Femur (tissue), 1 donor: ENCODE measurements at places on chromosomes 6 and 20.

- no peak for DNase-seq
Observed at GRCh38 chr6:51152594-51152993, 333.9 kb downstream of the TFAP2B start.

DNA sequence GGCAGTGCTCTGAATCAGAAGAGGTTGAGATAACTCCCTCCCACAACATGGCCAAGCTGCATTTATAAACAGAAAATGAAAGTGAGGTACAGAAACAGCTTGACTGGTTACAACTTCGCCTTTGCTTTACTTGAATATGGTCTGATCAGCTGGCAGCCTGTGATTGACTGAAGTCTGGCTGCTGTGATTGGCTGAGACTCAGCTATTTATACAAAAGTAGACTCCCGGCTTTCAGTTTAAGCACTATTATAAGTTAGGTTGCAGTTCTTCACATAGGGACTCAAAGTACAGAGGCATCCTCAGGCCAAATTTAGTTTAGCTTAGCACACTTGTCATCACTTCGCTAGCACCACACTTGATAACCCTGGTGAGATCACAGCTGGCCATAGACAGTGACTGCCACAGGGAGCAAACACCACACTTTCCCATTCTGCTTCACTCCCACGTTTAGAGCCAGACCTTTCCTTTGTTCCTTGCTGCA is 362.6 kb downstream of the EPM2A start:
- DNase-seq, result peak; percentile 61

DNA sequence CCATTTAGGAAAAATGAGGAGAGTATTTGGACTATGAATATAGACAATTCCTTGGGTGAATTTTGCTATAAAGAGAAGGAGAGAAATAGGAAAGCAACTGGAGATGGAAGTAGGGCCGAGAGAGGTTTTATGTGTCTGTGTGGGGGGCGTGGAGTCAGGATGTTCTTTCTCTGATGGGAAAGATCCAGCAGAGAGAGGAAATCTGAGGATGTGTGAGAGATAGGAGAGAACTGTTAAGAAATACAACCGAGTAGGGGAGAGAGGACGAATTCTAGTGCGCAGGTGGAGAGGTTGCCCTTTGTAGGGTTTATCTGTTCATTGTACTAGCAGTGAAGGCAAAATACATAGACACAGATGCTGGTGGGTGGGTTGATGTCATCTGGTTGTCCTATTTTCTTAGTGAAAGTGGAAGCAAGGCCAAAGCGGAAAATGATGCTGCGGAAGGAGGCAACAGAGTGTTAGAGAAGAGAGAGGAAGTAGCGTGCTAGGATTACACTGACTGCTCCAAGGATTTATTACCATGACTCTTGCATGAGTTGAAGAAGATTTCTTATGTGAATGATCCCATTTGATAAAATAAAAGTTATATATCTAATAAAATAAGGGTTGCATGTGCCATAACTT is 57.7 kb downstream of the CLVS2 start:
- no peak for DNase-seq

DNA sequence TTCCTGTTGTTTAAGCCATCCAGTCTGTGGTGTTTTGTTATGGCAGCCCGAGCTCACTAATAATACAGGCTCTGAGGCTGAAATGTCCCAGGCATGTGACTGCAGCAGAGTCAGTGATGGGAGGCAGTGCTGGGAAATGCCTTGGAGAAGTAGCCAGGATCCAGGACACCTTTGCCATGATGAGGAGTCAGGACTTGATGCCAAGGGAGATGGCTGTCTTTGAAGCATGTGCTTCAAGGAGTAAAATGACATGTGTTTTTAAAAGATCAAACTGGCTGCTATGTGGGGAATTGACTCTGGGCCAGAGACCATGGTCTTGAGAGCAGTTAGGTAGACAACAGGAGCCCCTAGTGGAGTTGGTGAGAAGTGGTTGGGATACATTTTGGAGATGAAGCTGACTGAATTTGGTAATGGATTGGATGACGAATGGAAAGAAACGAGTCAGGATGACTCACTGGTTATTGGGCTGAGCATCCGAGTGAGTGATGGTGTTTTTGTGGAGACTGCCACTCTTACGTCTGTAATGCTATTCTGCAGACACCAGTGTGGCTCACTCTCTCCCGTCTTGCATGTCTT is 322.2 kb downstream of the PLCB1 start:
- DNase-seq, result no peak

DNA sequence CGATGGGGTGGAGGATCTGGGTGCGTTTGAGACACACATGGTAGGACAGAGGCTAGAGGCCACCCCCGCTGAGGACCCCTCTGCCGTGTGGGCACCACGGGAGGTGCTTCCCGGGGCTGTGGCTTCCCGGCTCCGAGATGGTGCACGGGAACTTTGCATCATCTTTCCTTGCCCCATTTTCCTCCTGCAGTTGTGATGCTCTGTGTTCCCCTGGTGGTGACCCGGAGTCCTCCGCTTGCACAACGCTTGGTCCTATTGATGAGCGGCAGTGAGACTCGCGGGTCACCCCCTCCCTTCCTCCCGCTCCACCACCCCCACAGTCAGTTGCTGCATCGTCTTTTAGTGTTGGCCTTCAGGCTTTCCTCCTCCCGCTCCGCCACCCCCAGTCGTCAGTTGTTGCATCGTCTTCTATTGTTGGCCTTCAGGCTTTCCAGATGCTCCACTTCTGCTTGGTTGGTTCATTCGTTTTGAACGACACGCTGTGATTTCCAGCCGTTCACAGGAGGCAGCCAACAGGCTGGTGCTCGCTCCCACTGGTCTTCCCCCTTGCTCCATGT is 37.3 kb downstream of the PYGB start:
- peak; percentile 8 for DNase-seq

DNA sequence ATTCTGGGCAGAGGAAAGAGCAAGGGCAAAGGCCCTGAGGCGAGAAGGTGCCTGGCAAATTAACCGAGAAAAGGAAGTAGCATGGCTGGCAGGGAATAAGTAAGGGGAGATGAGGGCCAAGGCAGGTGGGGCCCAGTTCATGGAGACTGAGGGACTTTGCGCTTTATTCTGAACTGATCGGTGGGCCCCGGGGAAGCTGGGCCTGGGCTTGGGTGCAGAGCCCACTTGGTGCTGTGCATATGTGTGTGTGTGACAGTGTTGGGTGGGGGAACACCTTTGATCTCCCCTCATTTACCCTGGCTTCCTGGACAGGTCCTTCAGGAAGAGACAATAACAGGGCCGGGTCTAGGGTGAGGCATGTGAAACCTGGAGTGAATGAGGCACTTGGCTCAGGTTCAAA is 2.9 kb upstream of the MDFI start:
- no peak for DNase-seq
